Adrenal gland (tissue), 19 donors: ENCODE measurements at places on chromosomes 4 and X. TPM values are rescaled to one million over a fixed set of nuclear protein-coding genes. Genes with fewer than 3 reads are reported as not detected.

Gene MAD2L1
- total RNA-seq = 4.8 TPM

DNA sequence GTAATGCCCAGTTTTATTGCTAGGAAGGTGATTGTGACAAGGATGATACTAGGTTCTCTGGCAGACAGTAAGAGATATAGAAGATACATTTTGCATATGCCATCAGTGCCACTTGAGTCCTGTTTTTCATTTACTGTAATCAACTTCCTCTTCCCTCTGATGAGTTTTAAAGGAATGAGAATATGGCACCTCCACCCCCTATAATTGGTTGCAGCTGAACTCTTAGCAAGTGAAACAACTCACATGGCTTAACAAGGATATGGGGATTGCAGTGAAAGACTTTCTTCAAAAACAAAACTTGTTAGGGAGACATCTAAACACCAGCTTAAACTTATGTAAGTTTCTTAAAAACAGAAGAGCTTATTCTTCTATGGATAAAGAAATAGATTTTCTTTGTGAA lies 90.0 kb downstream of the AREG start:
- no peaks in the 10 kb centered on the region for H3K4me1 ChIP-seq
- H3K27ac ChIP-seq = no peak overlapping the region
- no peak for DNase-seq
- no peaks in the 10 kb centered on the region for H3K36me3 ChIP-seq

DNA sequence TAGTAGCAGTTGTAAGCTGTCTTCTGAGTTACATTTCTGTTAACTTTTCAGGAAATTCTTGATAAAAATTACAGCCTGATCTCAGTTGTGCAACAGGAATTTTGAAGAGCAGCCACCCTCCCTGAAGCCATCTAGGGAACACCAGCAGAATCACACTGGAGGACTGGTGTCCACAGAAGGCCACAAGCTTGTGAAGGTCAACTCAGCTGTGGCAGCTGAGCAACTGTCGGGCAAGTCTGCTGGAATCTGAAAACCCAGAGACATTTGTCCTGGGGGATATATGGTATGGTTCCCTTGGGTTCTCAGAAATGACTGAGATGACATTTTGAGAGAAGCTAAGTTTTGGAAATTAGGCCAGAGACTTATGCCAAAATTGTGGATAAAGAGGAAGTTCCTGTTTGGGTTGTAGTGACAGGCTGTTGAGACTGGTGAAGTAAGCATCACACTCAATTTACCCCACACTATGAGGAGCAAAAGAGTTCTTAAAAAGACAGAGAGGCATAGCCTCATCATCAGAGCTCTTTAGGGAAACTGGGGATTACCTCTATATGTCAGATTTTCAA lies 78.1 kb upstream of the TNIP3 start:
- no peak overlapping the region for H3K27ac ChIP-seq
- H3K36me3 ChIP-seq = no peaks in the 10 kb centered on the region
- no peaks in the 10 kb centered on the region for H3K27me3 ChIP-seq
- no peaks in the 10 kb centered on the region for H3K4me1 ChIP-seq
- no peak for DNase-seq
- H3K4me3 ChIP-seq = no peak overlapping the region

DNA sequence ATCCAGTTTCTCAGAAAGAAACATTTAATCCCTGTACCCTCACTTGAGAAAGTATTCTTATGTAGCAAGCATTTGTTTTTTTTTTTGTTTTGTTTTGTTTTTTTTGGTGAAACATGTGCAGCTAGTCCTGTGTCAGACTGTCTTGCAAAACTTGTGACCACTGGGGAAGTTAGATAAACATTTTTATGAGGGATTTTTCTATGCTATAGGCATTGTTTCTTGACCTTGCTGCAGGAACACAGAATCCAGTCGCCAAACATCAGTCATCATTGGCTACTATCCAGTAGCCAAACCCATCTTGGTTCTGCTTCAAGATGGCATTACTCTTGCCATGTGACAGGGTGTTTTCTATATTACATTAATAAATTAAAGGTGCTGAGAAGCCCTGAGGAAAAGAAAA lies 7.7 kb upstream of the MAPK10 start:
- H3K36me3 ChIP-seq = no peaks in the 10 kb centered on the region
- no peak overlapping the region for H3K27ac ChIP-seq
- H3K27me3 ChIP-seq = no peaks in the 10 kb centered on the region
- no peak overlapping the region for H3K4me3 ChIP-seq
- DNase-seq = no peak

Gene PDHA1
- 164 TPM for total RNA-seq

DNA sequence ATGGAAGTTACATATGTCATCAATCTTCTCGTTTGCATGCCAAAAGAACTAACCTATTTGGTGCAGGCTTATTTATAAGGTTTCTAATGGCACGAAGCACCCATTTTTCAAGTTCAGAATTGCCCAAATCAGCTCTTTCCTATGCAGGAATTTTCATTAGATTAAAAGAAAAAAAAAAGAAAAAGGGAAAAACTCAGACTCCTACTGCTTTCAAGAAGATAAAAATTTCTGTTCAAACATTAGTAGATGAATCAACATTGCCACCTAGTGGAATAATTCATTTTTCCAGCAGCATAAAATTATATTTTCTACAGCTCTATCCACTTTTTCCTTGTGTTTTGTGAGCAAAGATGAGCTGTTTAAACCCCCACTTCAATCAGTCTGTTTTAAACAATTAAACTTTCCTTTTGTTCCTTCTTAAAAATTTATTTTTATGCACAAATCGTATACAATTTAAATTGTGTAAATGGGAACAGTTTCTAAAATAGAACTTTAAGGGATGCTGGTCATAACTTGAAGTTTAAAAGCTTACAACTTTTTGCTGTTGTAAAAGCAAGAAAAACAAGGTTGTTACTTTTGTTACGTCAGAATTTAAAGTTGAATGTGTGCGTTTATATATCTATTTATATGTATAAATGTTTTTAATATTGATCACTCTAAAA lies 309.9 kb downstream of the ARAP2 start:
- no peaks in the 10 kb centered on the region for H3K27me3 ChIP-seq
- H3K4me3 ChIP-seq = no peak overlapping the region

DNA sequence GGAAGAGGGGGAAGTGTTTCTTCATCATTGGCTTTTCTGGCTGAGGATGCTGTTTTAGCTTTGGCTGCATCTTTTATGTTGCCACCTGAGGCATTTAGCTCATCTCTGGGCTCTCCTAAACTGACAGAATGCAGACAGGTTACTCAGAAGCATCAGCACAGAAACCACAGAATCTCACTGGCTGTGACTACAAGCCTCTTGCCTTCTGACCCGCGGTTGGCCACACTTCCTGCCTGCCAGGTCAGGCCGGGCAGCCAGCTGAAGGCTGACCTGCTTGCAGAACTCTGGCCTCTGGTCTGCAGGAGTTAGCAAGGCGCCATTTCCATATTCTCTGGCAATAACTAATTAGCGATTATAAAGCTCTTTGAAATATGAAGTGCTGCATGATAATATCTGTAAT lies 366.5 kb downstream of the MID1IP1 start:
- H3K27me3 ChIP-seq = peaks cover 38% of the 10 kb centered on the region
- H3K4me3 ChIP-seq = no peak overlapping the region
- H3K36me3 ChIP-seq = no peaks in the 10 kb centered on the region
- H3K27ac ChIP-seq = no peak overlapping the region
- H3K4me1 ChIP-seq = no peaks in the 10 kb centered on the region
- DNase-seq = no peak

- no peak overlapping the region for H3K4me3 ChIP-seq
- no peak overlapping the region for H3K27ac ChIP-seq
- no peak for DNase-seq
- H3K36me3 ChIP-seq = no peaks in the 10 kb centered on the region
- no peaks in the 10 kb centered on the region for H3K27me3 ChIP-seq
- peaks cover 2% of the 10 kb centered on the region for H3K4me1 ChIP-seq
These were observed 204.3 kb downstream of the SHROOM3 start for GRCh38 chr4:76639288-76639687.

DNA sequence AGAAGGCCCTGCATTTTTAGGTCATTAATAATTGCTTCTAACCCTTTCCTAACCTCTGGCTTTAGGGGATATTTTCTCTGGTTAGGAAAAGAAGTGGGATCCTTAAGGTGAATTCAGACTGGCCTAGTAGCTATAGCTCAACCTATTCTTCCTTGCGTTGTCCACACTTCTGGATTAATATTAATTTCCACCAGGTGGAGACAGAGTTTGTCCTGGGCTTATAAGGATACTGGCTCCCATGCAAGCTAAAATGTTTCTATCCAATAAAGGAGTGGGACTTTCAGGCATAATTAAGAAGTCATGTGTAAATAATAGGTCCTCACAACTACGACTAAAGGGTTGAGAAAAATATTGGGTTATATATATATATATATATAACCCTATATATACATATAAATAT lies 860.0 kb upstream of the POU3F4 start:
- peaks cover 8% of the 10 kb centered on the region for H3K27me3 ChIP-seq
- no peaks in the 10 kb centered on the region for H3K36me3 ChIP-seq
- H3K27ac ChIP-seq = no peak overlapping the region
- no peak overlapping the region for H3K4me3 ChIP-seq

DNA sequence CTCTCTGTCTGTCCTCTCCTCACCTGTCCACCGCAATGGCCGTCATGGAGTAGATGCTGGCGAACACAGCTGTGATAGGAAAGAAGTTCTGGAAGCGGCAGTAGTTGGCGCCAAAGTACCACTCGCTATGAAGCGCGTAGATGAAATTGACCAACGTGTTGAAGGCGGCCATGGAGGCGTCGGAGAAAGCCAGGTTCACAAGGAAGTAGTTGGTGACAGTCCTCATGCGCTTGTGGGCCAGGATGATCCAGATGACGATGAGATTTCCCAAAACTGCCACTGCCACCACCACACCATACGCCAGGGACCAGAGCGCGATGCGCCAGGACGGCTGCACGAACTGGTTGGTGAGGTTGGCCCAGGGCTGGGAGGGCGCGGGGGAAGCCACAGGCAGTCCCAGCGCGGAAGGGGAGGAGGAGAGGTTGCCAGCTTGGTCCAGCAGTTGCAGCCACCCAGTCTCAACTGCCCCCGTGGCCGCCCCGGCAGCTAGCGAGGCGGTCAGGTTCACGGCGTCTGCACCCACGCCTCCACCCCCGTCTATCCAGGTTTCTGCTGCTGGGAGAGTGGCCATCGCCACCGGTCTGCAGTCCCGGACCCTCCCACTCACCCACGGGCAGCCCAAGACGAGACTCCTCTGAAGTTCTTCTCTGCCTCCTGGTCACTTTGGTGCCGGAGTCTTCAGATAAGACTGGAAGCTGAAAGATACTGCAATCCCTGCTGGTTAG lies 518 bp downstream of the TACR3 start:
- H3K4me3 ChIP-seq = no peak overlapping the region
- H3K27ac ChIP-seq = no peak overlapping the region
